Left kidney (tissue), 8 donors: ENCODE measurements at places on chromosomes 2 and 18. TPM values are rescaled to one million over a fixed set of nuclear protein-coding genes. Genes with fewer than 3 reads are reported as not detected.

Gene KCNJ3
- polyA plus RNA-seq, result 8.6 TPM

- DNase-seq, result no peak
Measured at GRCh38 chr18:62959481-62959880, 244.1 kb downstream of the PHLPP1 start.

GRCh38 chr2:128901572-128902391 is 583.1 kb upstream of the HS6ST1 start:
- DNase-seq, result peak; percentile 12

- no peak for DNase-seq
Measured at GRCh38 chr2:69709290-69709689, 32.6 kb upstream of the ANXA4 start.

GRCh38 chr2:66794551-66794950 is 359.6 kb downstream of the MEIS1 start:
- no peak for DNase-seq

Gene TCF4
- 77.2 TPM for polyA plus RNA-seq

DNA sequence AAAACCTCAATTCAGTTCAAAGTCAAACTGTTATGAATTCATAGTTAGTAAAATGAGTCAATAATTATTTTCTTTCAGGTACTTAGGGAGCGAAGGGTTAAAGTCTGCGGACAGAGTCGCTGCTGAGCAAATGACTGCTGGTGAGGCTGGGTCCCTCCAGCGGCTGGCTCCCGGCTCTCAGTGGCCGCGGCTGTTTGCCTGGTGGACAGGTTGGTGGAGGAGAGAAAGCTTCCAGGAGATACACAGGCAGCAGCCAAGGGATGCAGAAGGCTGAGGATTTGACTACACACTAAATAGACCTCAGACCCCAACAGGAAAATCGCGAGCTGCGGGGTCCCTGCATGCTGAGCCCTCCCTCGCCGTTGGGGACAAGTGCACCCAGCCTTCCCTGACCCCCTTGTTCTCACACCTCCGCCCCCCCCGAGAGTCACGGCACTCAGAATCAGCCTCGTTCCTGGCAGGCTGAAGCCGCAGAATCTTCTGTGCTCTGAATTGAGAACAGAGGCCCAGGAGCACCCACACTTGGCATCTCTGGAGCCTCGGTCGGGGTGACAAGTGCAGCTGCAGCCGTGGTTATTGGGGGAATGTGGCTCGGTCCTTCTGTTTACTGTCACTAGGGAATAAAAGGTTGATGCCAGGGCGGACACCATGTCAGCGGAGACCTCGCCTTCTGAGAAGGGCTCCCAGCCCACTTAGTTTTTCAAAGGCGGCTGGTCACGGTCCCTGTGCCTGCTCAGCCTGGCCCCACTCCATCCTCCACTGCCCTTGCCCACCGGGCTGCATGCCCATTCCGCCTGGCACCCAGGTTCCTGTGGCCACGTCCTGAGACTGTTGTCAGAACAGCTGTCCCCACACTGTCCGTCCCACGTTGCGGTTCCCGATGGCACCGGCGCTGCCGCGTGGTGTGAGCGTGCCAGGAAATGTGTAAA is 74.0 kb downstream of the SLC66A2 start:
- DNase-seq, result peak; percentile 6

Gene LRP1B
- polyA plus RNA-seq, result 1.1 TPM

Gene MYOM1
- 8.3 TPM for polyA plus RNA-seq

- DNase-seq, result no peak
Measured at GRCh38 chr18:48795696-48796095, 155.1 kb downstream of the SMAD7 start.

DNA sequence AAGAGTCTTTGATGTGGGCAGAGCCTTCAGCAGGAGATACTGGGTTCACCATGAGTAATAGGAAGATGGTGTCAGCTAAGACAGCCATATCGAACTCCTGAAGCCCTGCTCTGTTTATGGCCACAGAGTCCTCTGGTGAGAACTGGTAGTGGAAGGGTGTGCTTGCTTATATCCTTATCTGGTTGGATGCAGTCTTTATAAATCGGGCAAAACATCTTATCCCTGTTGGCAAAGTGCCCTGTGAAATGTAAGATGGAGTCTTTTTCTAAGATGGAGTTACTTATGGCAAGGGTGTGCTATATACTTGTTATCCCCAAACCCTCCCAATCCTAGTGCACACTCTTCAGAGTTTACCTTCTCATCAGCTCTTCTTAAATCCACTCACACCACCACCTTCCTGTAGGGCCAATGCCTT is 190.8 kb upstream of the PARD3B start:
- DNase-seq, result no peak

DNA sequence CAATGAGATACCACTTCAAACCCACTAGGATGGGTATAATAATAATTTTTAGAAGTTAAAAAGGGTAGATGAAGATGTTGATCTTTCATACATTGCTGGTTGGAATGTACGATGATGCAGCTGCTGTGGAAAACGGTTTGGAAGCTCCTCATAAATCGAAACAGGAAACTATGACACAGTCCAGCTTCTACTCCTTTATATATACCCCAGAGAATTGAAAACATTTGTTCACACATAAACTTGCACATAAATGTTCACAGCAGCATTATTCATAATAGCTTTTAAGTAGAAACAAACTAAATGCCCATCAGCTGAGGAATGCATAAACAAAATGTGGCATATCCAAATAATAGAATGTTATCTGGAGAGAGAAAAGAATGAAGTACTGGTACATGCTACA is 95.0 kb downstream of the STRADB start:
- DNase-seq, result peak; percentile 2

DNA sequence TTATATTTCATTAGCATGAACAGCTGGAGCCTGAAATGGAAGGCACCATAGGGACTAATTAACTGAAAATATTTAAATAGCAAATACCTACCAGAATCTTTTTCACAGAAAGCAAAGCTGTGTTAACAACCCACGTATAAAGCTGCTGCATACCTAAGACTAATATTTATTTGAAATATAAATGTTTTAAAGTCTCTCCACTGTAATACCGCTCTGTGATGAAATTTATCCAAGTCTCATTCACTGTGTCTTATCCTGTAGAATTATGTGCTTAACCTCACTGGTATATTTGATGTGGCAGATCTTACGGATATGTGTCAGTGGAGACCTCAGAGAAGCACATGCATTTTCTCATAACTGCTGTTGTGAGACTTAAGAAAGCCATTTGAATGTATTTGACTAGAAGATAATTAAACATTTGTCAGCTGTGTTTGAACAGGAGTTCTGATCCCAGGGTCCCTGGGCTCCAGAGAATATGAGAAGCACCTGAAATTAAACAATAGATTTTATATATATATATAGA is 373.3 kb downstream of the ZNF804A start:
- DNase-seq, result no peak

Gene CNTNAP5
- polyA plus RNA-seq, result 0.03 TPM

- DNase-seq, result no peak
Measured at GRCh38 chr2:133888621-133889219, 320.5 kb upstream of the NCKAP5 start.

GRCh38 chr18:37242826-37243560 is 322.6 kb downstream of the CELF4 start:
- DNase-seq, result peak; percentile 49

GRCh38 chr18:79339094-79339908 is 56.4 kb upstream of the NFATC1 start:
- no peak for DNase-seq

GRCh38 chr18:63762518-63762917 is 12.7 kb upstream of the SERPINB7 start:
- no peak for DNase-seq

Gene SLC4A3
- polyA plus RNA-seq, result 7.9 TPM

Gene ASIC4
- 0.20 TPM for polyA plus RNA-seq

DNA sequence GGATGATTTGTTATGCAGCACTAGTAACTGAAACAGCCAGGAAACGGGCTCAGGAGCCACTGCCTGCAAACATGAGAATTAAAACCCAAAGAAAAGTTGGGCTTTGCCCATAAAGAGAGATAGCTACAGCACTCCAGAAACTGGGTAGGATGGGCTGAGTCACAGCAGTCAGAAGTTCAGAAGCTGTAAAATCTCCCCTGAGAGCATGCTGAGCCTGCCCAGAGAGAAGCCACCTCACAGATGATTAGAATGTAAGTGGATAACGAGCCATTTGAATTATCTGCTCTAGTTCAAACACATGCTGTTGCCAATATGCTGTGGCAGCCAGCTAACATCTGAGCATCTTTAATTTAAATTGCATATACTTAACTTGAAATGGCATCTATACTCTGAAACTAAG is 388.1 kb upstream of the ACVR2A start:
- no peak for DNase-seq

Gene CROCC2
- 0.10 TPM for polyA plus RNA-seq

- DNase-seq, result no peak
Measured at GRCh38 chr18:9712611-9713010, 4.5 kb downstream of the RAB31 start.

- no peak for DNase-seq
Measured at GRCh38 chr2:102302458-102302857, 8.9 kb upstream of the IL1RL1 start.

- no peak for DNase-seq
Measured at GRCh38 chr2:235897992-235898391, 270.2 kb downstream of the GBX2 start.

DNA sequence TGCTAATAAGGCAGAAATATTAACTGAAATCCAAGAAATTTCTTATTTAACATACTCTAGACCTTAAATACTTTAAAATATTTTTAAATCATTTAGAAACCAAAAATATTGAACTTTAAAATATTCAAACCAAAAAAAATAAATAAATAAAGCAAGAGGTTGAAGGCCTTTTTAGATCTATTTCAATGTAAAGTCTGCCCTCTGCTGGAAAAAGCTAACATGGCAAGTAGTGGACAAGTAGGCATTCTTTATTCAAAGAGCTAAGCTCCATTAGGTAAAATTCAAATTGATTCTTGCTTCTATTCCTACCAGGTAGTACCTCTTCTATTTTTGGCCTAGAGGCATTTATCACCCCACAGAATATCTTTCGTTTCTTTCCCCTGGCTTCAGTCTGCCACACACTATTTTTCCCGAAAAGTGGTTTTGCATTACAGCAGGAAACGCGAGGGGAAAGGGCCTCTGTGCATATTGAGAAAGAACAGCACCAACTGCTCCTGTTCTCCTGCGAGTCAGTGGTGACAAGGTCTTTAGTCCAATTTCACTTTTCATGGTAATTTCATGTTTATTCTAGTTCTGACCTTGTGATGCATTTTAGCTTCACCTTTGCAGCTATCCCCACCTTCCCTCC is 20.4 kb downstream of the IFIH1 start:
- peak; percentile 81 for DNase-seq

GRCh38 chr18:2171840-2172625 is 399.3 kb downstream of the METTL4 start:
- DNase-seq, result no peak

GRCh38 chr2:119721904-119722303 is 37.8 kb upstream of the PTPN4 start:
- no peak for DNase-seq

DNA sequence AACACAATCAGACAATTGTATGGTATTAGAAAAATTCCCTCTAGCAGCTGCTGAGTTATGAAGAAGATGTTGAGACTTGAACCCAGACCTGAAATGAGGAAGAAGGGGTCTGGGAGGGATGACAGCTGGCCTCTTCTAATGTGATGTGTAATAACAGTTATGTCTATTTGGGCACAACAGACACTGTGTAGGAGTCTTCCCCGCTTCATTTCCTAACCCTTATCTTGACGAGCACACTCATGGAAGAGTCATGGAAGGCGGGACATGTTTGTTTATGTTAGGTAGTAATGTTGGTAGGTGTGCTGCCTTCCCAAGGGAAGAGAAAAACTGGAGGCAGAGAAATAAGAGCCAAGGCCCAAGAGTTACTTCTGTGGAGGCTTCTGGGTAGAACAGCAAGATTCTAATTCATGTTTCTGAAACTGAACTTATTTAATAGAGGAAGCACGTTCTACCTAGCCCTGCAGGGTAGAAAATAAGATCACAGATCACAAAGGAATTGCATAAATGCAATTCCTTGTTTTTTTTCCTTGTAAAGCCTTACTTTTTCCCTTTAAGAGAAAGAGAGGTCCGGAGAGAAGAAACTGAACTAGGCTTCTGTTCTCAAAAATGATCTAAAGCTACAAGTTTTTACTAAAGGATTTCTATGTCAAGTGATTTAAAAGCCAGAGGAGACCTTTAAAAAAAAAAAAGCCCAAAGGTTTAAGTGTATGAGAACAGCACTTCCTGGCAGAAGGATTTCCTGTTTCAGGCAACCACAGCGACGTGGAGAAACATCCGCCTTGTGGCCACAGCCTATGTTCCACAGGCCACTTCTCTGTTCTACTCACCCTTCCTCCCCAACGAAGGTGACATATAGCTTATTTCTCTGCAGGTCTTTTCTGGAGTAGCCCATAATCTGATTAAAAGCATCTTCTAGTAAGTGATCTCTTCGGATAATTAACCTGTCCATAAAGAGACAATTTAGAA is 68.5 kb upstream of the STK17B start:
- no peak for DNase-seq

- DNase-seq, result no peak
Measured at GRCh38 chr2:51813247-51813646, 781.3 kb upstream of the NRXN1 start.

Gene SERPINB11
- not detected for polyA plus RNA-seq

GRCh38 chr2:62485761-62486438 is 20.1 kb downstream of the TMEM17 start:
- no peak for DNase-seq

DNA sequence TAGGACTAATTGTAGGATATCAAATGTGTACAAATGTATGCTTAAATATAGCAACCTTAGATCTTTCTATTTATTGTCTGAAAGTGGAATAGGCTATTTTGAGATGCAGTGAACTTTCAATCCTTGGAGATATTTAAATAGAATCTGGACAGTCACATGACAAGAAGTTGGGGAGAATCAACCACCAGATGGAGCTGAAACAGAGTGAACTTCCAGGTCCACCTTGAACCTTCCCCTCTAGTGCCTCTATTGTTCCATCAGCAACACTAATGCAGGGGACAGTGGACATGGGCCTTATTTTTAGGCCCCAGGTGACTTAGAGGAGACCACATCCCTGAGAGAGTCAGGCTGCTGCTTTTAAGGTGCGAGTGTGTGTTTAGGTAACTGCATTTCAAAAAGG is 37.0 kb upstream of the CRIM1 start:
- no peak for DNase-seq

GRCh38 chr2:100887713-100888495 is 68.0 kb downstream of the NPAS2 start:
- DNase-seq, result no peak

Gene SMAD4
- 184 TPM for polyA plus RNA-seq

- no peak for DNase-seq
Measured at GRCh38 chr2:159168707-159169106, 117.8 kb downstream of the WDSUB1 start.

Gene ICOS
- not detected for polyA plus RNA-seq

Gene SLC14A1
- polyA plus RNA-seq, result 1.7 TPM

DNA sequence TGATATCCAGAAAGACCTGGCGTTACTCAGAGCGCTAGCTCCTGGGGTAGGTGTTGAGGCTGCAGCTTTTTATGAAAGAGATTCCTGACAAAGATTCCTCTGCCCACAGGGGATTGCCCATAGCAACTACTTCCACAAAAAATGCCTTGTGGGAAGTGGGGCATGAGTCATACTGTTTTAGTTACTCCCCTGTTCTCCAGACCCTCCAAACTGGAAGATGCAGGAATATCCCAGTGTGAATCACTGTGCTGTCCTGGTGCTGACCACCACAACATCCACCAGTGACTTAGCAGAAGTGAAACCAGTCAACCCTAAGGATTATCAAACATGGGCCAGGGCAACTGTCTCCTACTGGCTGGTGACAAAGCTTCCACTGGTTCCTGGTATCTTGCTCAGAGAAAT is 61.8 kb downstream of the CDH2 start:
- DNase-seq, result no peak

- no peak for DNase-seq
Measured at GRCh38 chr2:65129286-65129825, 550 bp downstream of the RAB1A start.
